ENCODE measurements at places on chromosomes 3 and 15.

GRCh38 chr3:67109651-67110204, 111.6 kb downstream of the KBTBD8 start:
- DNase-seq, result no peak
- peaks cover 15% of the 10 kb centered on the region for H3K27me3 ChIP-seq
- peaks cover 7% of the 10 kb centered on the region for H3K4me1 ChIP-seq
- no peaks in the 10 kb centered on the region for H3K36me3 ChIP-seq

- no peak overlapping the region for H3K27ac ChIP-seq
- peaks cover 5% of the 10 kb centered on the region for H3K4me1 ChIP-seq
- H3K27me3 ChIP-seq, result no peaks in the 10 kb centered on the region
- H3K4me3 ChIP-seq, result no peak overlapping the region
- no peak for DNase-seq
These were observed 419.7 kb downstream of the ZBTB20 start for GRCh38 chr3:114727373-114727772.

DNA sequence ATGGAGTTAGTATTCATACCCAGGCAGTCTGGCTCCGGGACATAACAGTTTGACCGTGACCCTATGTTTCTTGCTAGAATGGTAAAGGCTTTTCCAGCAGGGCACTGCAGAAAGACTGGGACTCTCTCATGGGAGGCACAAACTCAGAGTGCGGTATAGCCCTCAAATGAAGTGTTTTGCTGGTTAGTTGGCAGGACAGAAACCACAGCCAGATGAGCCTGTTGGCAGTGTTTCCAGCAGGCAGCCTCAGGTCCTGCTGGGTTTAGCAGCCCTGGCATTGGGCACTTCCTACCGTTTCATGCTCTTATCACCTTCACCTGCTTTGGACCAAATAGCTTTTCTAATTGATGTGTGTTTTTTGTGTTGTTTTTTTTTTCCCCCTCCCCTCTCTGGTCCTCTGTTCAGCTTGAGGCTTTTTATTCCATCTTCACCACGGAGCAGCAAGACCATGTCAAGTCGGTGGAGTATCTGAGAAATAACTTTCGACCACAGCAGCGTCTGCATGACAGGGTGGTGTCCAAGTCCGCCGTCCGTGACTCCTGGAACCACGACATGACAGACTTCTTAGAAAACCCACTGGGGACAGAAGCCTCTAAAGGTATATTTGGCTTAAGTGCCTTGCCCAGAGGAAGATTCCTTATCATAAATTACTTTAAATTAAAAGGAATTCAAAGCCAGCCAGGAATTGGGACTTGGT, 205.6 kb downstream of the FEZF2 start:
- no peaks in the 10 kb centered on the region for H3K4me1 ChIP-seq
- no peak overlapping the region for H3K4me3 ChIP-seq
- H3K27me3 ChIP-seq, result no peaks in the 10 kb centered on the region
- H3K36me3 ChIP-seq, result no peaks in the 10 kb centered on the region

- no peaks in the 10 kb centered on the region for H3K27me3 ChIP-seq
- no peak overlapping the region for H3K27ac ChIP-seq
- no peak overlapping the region for H3K4me3 ChIP-seq
- no peak for DNase-seq
These were observed 27.8 kb downstream of the DUSP7 start for GRCh38 chr3:52028572-52028971.

GRCh38 chr3:177640319-177640965, 443.2 kb upstream of the TBL1XR1 start:
- H3K36me3 ChIP-seq, result peaks cover 15% of the 10 kb centered on the region
- DNase-seq, result no peak
- no peak overlapping the region for H3K4me3 ChIP-seq
- H3K27me3 ChIP-seq, result no peaks in the 10 kb centered on the region

GRCh38 chr3:37824954-37825328, 36.7 kb upstream of the CTDSPL start:
- no peak overlapping the region for H3K27ac ChIP-seq
- DNase-seq, result no peak
- H3K4me3 ChIP-seq, result no peak overlapping the region
- peaks cover 20% of the 10 kb centered on the region for H3K27me3 ChIP-seq
- no peaks in the 10 kb centered on the region for H3K4me1 ChIP-seq
- no peaks in the 10 kb centered on the region for H3K36me3 ChIP-seq

- peaks cover 44% of the 10 kb centered on the region for H3K27me3 ChIP-seq
- no peak overlapping the region for H3K4me3 ChIP-seq
- DNase-seq, result no peak
- H3K4me1 ChIP-seq, result no peaks in the 10 kb centered on the region
- H3K27ac ChIP-seq, result no peak overlapping the region
These were observed 229.6 kb downstream of the OPA1 start for GRCh38 chr3:193822492-193823212.

GRCh38 chr3:63910891-63911290, 1.3 kb downstream of the SCAANT1 start:
- H3K4me1 ChIP-seq, result peaks cover 16% of the 10 kb centered on the region
- H3K27ac ChIP-seq, result peak overlapping the region; percentile 72
- peak overlapping the region; percentile 87 for H3K4me3 ChIP-seq
- no peaks in the 10 kb centered on the region for H3K36me3 ChIP-seq
- no peak for DNase-seq
- no peaks in the 10 kb centered on the region for H3K27me3 ChIP-seq

Data from natural killer cell treated with Interleukin-12 subunit alpha and Interleukin-12 subunit beta and Interleukin-15 and Interleukin-18, amount 100 ng/mL, for 72 hours (primary cell).